ENCODE measurements at places on chromosomes 13 and 19. TPM values are rescaled to one million over a fixed set of nuclear protein-coding genes. Genes with fewer than 3 reads are reported as not detected.

DNA sequence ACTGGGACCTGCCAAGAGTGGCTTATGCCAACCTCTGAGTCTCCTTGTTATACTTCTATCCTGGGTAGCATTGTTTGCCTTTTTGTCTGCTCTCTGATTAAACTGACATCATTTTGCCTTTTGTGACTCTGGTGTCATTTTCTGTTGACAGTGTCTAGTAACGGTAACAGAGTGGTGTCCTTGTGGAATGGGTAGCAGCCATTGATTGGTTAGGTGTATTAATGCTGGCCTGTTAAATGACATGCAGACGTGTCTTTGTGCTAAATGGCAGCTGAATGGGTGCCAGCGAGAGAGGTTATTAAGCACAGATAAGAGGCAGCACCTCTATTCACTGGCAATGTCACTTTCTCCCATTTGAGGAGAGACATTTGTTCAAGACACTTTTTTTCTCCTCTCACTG is 1289.4 kb downstream of the PCDH9 start:
- no peak for DNase-seq

- no peak for DNase-seq
Observed at GRCh38 chr19:36423925-36424324, 5.5 kb upstream of the ZFP82 start.

DNA sequence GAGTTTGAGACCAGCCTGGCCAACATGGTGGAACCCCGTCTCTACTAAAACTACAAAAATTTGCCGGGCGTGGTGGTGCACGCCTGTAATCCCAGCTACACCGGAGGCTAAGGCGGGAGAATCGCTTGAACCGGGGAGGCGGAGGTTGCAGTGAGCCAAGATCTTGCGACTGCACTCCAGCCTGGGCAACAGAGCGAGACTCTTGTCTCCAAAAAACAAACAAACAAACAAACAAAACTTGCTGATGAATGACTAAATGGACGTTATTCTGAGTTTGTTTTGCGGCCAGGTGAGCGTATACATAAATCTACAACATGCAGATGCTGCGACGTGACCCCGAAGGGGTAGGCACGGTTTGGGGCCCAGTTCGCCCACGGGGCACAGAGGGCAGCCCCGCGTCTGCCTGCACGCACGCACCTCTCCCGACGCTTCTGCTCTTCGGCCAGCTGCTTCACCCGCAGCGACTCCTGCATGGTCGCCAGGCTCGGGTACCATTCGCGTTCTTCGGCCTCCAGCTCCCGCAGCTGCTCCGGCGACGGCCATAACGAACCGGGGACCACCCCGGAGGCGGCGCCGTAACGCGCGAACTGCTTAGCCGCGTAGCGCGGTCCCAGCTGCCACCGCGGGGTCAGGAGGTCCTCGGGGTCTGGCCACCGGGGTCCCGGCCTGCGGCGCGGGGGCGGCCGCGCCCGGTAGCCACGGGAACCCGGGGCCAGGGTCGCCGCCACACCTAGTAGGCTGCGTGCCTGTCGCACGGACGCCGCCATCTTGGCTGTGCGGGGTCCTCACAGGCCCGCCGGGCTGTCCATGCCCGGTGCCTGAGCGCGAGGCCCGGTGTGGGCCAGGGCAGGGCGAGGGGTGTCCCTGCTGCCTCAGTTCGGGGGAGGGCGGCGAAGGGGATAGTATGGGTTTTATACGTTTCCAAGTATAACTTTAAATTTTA is at the start of gene GADD45GIP1:
GADD45GIP1 (minus strand) TSS at position 778 of the 943 bp plus-strand sequence; CDS start at position 767, 11 bp downstream.
- DNase-seq: peak; percentile 76

Gene KIR2DL4
- total RNA-seq: not detected

Gene GJA3
- 0.45 TPM for total RNA-seq

Gene TEX101
- total RNA-seq: not detected

GRCh38 chr13:47306991-47307390 is 410.1 kb upstream of the HTR2A start:
- DNase-seq: no peak

Gene ACTL9
- not detected for total RNA-seq
